Stimulated activated CD8-positive, alpha-beta memory T cell treated with anti-CD3 and anti-CD28 coated beads, Interleukin-7, amount 100 ng/mL, for 4 hours (primary cell): ENCODE measurements at places on chromosomes 1 and 21.

DNA sequence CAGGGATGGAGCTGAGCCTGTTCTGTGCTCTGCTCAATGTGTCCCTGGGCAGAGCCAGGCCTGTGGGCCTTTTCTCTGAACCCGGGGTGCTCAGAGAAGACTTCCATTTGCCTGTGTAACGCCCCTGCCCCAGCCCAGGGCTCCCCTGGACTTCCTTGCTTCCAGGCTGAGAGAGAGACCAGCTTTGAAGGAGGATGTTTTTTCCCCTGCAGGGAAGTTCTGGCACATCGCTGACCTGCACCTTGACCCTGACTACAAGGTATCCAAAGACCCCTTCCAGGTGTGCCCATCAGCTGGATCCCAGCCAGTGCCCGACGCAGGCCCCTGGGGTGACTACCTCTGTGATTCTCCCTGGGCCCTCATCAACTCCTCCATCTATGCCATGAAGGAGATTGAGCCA, 10.2 kb downstream of the SMPDL3B start:
- DNase-seq = no peak

- DNase-seq = no peak
Measured at GRCh38 chr1:93716163-93716562, 34.5 kb upstream of the BCAR3 start.

DNA sequence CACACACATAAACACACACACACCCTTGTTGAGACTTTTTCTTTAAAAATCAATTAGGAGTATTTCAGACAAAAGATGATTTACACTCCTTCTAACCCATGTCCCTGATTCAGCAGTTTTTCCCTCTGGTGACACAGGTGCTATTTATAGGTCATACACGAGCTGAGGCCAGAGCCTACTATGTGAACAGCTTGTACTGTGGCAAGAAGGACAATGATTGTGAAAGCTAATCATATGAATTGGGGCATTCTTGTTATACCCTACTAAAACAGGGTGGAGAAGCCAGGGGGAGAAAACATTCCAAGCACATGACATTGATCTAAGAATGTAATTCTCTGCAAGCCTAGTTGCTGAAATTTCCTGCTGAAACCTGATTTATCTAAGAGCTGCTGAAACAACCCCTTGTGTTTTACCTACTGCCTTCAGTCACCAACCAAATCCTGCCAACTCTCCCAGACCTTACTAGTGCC, 60.3 kb downstream of the XCL1 start:
- DNase-seq = no peak

GRCh38 chr1:243513726-243514491, 258.1 kb downstream of the SDCCAG8 start:
- no peak for DNase-seq

DNA sequence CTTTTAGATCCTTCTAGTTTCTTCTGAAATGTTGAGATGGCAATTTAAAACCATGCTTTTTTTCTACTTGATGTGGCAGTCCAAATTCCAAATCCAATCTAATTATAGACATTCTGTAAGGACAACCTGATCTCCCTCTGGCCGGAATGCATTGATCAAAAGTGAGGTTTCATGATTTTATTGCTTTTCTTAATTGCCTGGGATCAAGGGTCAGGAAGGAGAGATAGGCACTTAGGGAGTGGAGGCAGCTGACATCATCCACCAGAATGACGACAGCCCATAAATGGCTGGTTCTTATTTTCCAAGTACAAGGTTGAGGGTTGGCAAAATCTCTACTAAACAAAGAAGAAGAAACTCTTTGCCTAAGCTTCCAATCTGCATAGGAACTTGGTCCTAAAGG, 46.4 kb upstream of the SCCPDH start:
- no peak for DNase-seq

DNA sequence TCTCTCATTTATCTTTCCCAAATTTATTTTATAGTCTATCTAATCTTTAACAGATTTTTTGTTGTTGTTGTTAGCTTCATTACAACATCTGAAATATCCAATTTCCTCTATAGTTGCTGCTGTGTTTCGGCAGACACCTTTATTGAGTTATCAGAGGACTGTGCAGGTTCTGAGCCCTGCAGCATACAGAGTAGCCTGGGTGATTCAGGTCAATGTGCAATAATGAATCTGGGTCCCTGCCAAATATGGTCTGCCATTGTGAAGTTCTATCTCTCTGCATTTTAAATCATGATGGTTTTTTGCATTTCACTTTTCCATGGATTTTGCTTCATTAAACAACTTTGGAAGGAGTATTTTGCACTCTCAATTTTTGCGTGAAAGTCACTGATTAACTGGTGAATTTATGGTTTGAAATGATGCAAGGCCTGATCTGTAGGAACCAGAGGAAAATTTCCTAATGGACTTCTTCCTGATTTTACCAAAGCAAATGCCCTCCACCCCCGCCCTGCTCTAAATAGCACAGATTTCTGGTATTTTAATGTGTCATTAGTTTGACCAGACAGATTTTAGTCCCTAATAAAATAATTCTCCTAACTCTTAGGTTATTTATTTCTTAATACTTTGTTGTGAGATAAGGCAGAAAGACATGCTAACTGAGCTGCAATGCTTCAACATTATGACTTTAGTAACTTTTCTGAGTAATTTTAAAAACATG, 402.3 kb downstream of the PTBP2 start:
- no peak for DNase-seq

- no peak for DNase-seq
Measured at GRCh38 chr1:202588503-202589189, 121.6 kb downstream of the SYT2 start.

DNA sequence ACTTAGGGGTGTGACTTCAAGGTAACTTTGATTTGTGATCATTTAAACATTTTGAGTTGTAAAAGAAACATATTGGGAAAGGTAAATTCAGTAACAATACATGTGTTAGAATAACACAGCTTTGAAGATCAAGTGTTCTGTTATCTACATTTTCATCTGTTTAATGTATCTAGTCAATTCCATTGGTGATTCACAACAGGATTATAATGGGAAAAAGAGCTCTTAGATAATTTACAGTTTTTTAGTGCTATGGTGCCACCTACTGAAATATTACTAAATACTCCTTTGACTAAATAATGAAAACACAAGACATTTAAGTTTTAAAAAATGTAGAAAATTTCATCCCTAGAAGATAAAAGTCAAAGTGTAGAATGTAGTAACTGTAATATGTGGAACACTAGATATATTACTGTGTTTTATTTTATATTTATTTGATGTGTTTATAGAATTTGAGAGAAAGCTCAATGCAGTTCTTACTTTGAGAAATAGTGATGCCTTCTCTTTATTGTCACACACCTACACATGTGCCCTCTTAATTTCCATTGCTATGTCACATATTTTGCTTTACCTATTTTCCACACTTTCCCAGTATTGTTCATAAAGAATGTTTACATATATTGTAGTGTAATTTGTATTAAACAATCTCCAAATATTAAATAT, 47.4 kb downstream of the PTPRC start:
- DNase-seq = no peak

GRCh38 chr1:14222086-14222485, 376.4 kb upstream of the KAZN start:
- DNase-seq = no peak

GRCh38 chr1:88980870-88981269, 11.6 kb downstream of the KYAT3 start:
- DNase-seq = no peak

DNA sequence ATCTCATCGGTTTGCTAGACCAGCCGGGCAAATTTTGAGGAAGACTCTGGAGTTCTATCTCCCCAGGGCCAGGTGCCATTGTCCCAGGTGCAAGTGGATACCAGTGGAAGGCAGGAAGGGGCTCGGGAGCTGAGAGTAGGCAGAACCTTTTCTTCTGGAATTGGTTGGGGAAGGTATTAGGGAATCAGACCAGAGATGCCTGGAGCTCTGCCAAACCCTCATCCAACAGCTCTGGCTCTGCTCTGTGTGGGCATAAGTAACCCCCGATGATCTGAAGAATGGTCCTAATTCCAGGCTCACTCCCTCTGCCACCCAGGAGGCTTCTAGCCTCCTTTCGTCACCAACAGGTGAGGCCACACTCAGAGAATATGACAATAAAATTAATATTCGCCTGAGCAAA, 69.9 kb downstream of the PGBD5 start:
- no peak for DNase-seq

- DNase-seq = no peak
Measured at GRCh38 chr1:235841938-235842545, 24.7 kb downstream of the LYST start.

DNA sequence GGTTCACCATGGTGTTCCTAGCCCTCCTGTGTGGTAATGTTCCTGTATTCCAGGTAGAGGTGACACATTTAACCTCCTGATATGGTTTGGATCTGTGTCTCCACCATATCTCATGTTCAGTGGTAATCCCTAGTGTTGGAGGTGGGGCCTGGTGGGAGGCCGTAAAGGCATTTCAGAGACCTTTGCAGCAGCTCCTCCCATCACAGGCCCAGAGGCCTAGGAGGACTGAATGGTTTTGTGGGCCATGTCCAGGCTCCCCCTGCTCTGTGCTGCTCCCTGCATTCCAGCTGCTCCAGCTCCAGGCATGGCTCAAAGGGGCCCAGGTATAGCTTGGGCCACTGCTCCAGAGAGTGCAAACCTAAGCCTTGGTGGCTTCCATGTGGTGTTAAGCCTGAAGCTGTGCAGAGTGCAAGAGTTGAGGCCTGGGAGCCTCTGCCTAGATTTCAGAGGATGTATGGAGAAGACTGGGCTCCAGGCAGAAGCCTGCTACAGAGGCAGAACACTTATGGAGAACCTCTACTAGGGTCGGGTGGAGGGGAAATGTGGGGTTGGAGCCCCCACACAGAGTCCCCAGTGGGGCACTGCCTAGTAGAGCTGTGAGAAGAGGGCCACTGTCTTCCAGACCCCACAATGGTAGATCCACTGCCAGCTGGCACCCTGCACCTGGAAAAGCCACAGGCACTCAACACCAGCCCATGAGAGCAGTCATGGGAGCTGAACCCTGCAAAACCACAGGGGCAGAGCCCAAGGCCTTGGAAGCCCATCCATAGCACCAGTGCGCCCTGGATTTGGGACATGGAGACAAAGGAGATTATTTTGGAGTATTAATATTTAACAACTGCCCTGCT, 10.0 kb downstream of the SELENBP1 start:
- no peak for DNase-seq

- DNase-seq = no peak
Measured at GRCh38 chr1:119611701-119612113, 36.4 kb downstream of the ZNF697 start.

DNA sequence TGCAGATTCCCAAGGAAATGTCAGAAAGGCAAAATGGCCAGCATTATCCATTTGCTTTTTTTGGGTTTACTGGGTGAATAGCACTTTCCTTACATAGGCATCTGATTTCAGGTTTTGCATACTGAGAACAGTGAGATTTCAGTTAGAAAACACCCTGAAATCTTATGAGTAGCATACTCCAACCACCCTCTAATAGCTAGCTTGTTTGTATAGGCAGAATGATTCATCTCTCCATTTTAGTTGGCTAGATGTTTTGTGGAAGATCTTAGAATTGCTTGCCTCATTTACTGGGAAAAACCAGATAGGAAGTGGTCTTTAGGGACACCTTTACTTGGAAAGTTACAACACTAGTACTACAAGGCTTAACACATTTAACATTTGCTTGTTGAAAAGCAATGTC, 10.4 kb downstream of the KYAT3 start:
- no peak for DNase-seq

DNA sequence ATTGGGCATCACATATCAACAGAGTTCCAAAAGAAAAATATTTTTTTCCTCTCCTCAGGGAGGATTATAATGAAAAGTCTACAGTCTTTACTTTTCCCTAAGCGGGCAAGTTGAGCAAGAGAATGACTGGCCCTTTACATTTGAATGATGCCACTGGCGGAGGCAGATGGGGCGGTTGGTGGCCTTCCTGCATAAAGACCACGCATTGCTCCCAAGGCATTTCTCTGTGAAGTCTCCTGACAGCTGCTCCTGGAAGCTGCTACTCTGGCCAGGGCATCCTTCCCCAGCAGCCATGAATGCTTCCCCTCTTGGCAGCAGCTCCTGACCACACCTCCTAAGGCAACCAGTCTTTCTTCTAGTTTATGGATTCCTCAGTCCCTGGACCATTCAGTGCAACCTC, 161.1 kb upstream of the RRP15 start:
- DNase-seq = no peak

DNA sequence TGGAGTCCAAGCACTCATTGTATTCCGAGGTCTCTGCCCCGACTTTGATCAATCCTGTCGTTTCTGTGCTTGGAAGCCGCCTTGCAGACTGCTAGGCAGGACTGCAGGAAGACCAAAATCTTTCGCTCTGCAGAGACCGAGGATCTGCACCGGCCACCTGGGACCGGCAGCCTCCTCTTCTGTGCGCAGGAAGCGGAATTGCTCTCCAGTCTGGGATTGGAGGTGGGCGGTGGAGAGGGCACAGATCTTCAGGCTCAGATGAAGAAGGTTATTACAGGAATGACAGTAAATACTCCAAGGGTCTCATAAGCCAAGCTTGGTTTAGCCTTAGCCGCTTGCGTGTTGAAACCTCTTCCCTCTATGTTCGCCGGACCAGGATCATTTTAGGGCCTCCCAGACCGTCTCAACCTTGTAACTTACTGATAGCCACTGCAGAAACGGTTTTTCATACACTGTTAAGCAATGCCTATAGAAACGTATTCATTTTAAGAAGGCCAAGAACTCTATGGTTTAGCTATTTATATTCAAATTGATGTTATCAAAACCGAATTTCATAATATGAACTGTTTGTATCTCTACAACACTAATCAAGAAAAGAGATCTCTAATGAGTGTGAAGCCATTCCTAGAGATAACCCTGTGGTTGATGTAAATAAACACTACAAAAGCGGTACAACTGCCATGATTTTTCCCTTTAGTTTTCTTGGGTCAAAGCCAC, 1.1 kb downstream of the MIA3 start:
- no peak for DNase-seq

DNA sequence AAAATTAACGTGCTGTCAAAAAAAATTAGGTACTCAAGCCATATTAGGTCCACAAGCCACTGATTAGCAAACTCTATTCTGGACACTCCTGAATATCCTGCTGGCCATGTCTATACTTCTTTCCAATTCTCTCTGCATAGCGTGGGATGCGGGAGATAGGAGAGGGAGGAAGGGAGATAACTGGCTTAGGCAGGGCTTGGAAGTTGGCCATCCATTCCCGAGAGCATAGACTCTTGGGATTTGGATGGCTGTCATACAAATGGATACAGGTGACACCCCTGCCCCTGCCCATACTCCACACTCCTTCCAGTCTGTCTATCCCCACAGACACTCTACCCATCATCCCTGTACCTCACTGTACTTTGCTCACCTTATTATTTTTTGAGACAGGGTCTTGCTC, 2.3 kb upstream of the PRELP start:
- DNase-seq = no peak

GRCh38 chr1:82710091-82710490, 909.4 kb downstream of the ADGRL2 start:
- DNase-seq = no peak

- no peak for DNase-seq
Measured at GRCh38 chr1:179263121-179263520, 30.5 kb upstream of the SOAT1 start.

GRCh38 chr1:27931184-27931583, 3.6 kb upstream of the SMPDL3B start:
- DNase-seq = no peak

- no peak for DNase-seq
Measured at GRCh38 chr1:164475834-164476233, 83.2 kb upstream of the PBX1 start.
